NCI-H1436 treated with DMSO at 0.1 percent for 48 hours (cell line): ENCODE measurements at places on chromosomes 2 and 18.

DNA sequence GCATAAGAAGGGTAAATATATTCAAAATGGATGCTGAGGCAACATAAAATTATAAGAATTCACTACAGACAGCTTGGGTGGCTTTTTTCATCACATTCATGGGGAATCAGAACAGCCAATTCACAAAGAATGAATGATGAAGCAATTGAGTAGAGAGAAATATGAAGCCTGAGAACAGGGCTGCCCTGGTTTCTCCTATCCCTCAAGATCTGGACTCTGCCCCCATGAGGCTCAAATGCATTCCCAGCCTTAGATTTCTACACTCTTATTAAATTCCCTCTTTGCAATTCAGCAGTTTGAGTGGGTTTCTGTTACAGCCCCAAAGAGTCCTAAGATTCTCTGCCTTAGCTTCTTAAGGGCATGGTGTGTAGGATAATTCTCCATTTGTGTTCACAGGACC, 172.5 kb downstream of the MAIP1 start:
- no peak for DNase-seq

GRCh38 chr2:177611310-177611886, 218.8 kb downstream of the AGPS start:
- DNase-seq, result no peak

DNA sequence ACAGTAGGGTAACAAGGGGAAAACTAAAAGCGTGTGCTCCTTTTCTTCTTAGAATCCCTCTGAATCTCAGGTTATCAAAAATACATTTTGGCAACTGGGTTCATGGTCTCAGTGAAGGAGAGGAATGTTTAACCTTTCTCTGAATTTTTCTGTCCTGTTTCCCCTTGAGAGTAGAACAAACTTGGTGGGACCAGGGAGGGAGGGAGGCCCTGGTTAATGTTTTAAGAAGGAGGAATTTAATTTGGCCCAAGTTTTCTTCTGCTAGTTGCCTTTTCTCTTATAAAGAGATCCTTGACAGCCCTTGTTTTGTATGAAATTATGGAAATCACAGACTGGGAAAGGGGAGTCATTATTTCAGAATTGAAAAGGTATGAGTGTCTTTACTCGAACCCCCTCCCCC, 12.2 kb upstream of the POU3F3 start:
- no peak for DNase-seq

- no peak for DNase-seq
These were observed 188.4 kb upstream of the KYNU start for GRCh38 chr2:142688856-142689605.

GRCh38 chr2:219086196-219086595, 25.5 kb upstream of the IHH start:
- no peak for DNase-seq

- peak; percentile 89 for DNase-seq
These were observed 16.8 kb upstream of the LYPD6 start for GRCh38 chr2:149313512-149313972.

GRCh38 chr2:145119225-145119624, 599.3 kb upstream of the ZEB2 start:
- DNase-seq, result no peak

DNA sequence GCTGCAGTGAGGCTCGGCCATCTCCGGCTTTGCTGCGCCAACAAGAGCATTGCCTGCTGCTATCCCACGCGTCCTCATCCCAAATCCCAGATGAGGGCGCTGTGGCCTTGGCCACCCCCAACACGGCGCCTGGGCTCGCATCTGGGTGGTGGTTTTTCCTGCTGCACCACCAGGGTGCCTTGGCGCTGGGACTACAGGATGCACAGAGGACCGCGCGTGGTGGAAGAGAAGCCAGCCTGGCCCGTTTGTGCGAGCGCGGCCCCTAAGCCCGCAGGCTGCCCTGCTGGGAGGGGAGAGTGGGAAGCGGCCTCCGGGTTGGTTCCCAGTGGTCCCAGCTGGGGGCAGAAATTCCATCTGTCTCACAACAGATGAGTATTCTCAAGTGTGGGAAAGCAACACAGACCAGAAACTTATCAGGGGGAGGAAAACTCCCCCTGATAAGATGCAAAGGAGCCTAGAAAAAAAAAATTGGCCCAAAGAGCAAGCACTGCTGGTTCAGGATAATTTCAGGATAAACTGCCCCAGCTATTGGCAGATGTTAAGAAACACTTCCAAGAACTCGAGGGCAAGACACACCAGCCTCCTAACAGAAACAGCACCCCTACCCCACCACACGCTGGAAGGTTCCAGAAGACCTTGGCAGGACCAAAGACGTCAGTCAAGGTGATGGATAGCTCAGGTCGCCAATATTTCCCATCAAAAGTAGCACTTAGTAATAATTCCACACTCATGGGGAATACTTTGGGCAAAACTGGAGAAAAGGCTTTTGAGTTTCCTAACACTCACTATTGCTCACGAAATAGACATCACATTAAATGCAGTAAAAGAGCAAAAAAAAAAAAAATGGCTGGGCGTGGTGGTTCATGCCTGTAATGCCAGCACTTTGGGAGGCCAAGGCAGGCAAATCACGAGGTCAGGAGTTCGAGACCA, 152.1 kb downstream of the PXDN start:
- DNase-seq, result no peak

GRCh38 chr2:101442042-101442666, 32.8 kb downstream of the RFX8 start:
- no peak for DNase-seq

DNA sequence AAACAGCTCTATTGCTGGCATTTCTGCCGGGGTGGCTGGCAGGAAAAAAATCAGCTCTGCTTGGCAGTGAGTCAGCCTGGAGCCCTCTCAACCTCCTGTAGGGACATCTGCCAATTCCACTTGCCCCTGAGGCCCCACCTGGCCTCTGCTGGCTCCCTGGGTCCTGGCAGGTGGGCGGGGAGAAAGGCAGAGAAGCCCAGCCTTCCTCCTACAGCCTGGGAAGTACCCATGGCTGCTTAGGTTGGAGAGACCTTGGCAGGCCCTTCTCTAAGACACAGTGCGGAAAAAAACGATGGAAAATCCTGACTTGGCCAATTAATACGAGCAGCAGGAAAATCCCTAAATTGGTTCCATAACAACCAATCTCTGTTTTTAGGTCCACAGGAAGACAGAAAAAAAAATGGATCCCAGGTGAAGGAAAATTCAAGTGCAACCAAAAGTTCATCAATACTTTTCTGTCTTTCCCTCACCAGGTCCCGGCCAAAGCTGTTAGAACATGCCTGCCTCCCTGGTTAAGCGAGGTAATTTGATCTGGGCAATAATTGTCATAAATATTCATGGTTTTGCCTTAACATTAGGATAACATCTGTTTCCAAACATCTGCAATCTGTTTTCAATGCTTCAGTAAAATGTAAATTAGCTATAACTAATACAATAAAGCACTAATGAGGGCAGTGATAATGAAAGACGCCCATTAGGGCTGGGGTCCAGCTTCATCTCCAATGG, 245.9 kb downstream of the TFCP2L1 start:
- no peak for DNase-seq

DNA sequence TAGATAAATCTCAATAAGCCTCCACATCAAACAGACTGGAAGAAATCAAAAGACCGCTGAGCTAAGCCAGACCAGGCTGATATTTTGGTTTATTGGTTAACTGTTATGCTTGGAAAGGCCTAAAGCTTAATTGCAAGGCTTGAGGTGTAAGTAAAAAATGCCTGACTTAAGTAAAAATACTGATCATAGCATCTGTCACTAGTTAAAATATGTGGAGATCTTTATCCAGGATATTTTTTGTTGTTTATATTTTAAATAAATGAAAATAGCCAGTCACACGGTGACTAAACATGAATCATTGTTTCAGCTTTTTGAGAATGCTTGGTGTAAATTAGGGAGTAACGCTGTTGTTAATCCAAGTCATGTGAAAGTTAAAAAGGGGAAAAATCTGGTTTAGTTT, 127.9 kb downstream of the THADA start:
- no peak for DNase-seq

DNA sequence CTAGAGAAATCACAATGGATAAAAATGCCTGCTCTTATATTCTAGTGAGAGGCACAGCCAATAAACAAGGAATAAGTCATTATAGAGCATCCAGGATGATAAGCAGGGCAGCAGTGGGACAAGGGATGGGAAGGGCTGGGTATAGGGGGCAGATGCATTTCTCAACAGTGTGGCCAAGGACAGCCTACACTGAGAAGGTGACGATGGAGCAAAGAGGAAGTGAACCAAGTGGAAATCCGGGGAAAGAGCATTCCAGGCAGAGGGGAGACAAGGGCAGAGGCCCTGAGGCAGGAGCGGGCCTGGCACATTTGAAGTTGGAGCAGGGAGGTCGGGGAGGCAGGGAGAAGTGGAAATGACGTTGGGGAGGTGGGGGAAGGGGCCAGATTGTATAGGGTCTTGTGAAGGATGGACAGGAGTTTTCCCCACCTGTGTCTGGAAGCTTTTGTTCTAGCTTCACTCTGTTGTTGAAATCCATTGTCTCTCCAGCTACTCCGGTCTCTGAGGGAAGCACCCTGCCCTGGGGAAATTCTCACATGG, 17.6 kb downstream of the TMEM177 start:
- no peak for DNase-seq

- DNase-seq, result no peak
These were observed 117.9 kb downstream of the SPHKAP start for GRCh38 chr2:228063558-228063957.
